ENCODE measurements at places on chromosomes 5 and 9.

- DNase-seq = no peak
Measured at GRCh38 chr9:13387734-13388067, 108.2 kb upstream of the MPDZ start.

DNA sequence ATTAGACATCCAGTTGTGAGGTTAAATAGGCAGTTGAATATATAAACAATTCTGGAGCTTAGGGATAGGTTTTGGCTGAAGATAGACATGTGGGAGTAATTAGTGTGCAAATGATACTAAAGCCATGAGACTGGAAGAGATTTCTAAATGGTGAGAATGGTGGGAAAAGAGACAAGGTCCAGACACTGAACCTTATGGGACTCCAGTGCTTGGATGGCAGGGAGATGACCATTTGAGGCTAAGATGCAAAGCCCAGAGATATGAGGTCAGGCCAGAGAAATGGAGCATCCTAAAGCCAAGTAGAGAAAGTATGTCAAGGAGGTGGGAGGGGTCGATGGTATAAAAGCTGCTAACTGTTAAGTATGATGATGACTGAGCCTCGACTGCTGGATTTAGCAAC, 115.6 kb downstream of the SEMA5A start:
- DNase-seq = no peak

GRCh38 chr5:114857941-114858551, 311.7 kb downstream of the TRIM36 start:
- DNase-seq = peak; percentile 34

- DNase-seq = no peak
Measured at GRCh38 chr5:74127381-74128320, 501.7 kb downstream of the ARHGEF28 start.

DNA sequence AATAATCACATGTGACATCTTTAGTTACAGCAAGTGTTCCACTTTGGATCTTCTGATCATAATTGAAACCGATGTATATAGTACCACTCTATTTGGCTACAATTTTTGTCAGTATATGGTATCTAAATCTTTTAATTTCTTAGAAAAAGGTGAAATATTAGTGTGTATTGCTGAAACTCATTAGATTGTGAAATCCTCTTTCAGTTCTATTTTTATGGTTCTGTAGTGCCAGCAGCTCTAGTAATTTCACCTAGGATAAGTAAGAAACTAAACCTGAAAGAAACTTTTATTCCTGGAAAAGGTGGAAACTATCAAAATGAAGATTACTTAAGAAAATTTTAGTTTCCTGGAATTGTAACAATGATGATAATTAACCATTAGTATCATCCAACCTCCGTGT, 370.9 kb downstream of the NNT start:
- no peak for DNase-seq
